ENCODE measurements at places on chromosomes 16 and 17. TPM values are rescaled to one million over a fixed set of nuclear protein-coding genes. Genes with fewer than 3 reads are reported as not detected.

Gene GINS3
- 12.6 TPM for polyA plus RNA-seq

Gene CACNG1
- polyA plus RNA-seq = not detected

Gene RNF227
- polyA plus RNA-seq = 3.2 TPM

Gene DUXB
- not detected for polyA plus RNA-seq

Gene GRIN2A
- polyA plus RNA-seq = 0.44 TPM

Gene KRTAP2-3
- polyA plus RNA-seq = not detected

Gene TAC4
- 0.76 TPM for polyA plus RNA-seq

Gene SALL1
- polyA plus RNA-seq = 0.35 TPM

Gene HOXB6
- 14.3 TPM for polyA plus RNA-seq

Gene TEX19
- 0.07 TPM for polyA plus RNA-seq

Gene SOX8
- 2.5 TPM for polyA plus RNA-seq

Gene TMEM92
- polyA plus RNA-seq = 6.3 TPM

Gene FOXF1
- polyA plus RNA-seq = 37.2 TPM

- DNase-seq = no peak
These were observed 55.0 kb upstream of the RASL10B start for GRCh38 chr17:35676441-35676840.

GRCh38 chr16:68644296-68644695 is 814 bp upstream of the CDH3 start:
- no peak for DNase-seq

GRCh38 chr17:34363183-34363661 is at the start of gene CCL1:
CCL1 (minus strand) TSS chr17:34363233; CDS start chr17:34363161, 72 bp downstream.
- no peak for DNase-seq

- DNase-seq = no peak
These were observed 2.9 kb upstream of the P2RX1 start for GRCh38 chr17:3919123-3919624.

DNA sequence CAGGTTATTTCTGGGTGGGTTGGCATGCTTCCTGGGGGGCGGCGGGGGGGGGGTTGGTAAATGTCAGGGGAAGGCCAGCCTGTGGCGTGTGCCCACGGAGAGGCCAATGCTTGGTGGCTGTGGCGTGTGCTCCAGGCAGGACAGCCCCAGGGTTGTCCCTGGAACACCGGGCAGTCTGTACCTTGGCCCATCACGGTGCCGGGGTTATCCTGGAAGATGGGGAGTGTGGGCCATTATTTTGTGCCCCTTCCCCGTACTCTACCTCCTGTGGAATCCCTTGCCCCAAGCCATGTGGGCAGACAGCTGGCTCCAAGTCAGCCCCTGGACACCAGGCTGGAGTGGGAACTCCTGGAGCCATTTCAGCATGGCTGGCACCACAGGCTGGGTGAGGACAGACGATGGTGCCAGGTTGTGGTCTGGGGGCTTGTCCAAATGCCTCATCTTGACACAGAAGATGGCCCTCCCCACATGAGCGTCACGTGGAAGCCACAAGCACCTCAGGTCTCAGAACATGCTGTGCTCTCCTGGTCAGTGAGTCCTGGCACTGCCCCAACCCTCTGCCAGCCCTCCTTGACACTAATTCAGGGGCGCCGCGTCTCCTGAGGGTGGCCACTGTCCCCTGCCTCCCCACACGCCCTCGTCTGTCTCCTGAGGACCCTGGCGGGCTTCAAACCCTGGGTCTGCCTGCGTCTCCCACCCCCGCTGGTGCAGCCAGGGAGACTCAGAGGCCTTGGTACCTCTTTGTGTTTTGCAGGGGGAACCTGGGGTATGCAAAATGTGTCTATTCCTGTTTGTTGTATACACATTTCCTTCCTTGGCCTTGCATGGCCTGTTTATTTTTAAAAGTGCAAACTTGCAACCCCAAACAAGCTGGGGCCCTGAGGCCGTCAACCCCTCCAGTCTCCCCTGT is 4.3 kb downstream of the SLC16A3 start:
- DNase-seq = no peak

GRCh38 chr16:3654249-3654991 is at the start of gene DNASE1:
DNASE1 (plus strand) TSS chr16:3654691; CDS start chr16:3655374, 683 bp downstream.
- DNase-seq = no peak

DNA sequence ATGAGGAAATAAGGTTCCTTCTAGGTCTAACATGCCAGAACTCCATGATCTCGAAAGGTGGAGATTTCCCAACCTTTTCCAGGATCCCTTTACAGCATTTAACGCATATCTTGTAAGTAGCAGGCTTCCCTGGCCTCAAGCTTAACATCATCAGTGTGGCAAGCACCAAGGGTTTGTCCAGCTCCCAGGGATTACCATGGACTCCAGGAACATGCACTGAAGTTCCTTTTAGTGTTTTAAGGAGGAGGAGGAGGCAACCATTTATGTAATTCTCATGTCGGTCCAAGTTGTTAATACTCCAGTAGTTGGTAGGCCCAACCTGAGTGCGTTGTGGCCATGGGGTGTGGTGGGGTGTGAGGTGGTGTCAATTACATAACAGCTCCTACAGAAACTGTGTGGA is 11.8 kb upstream of the SKAP1 start:
- DNase-seq = no peak

DNA sequence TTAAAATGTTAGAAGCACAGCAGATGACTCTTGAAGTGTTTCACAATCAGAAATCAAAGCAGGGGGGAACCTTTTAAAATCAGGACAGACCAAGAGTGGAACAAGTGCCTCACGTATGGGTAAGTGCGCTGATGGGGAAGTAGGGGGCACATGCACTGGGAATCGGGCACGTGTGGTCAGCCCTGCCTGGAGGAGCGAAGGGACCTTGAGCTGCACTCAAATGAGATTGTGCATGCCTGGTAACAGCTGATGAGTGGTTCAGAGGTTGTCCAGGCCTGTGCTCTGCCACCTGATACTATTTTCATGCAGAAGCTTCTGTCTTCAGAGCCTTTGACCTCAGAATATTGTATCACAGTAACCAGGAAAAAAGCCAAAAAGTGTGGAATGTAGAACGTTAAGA is 13.7 kb upstream of the XYLT2 start:
- no peak for DNase-seq

DNA sequence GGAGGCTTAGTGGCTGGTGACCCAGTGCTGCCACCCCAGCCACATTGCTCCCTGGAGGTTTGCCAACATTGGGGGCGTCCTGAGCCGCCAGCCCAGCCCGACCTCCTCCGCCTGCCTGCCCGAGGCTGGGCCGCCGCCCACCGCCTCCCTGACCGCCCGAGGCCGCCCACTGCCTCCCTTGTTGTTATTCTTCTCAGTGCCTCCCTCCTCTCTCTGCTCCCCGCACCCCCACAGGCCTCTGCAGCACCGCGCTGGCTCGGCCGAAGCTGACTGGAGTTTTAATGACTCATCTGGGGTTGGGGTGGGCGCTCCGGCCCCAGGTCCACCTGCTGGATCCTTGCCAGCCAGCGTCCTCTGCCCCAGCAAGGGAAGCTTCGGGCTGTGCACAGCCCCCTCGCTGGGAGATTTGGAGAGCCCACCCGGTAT is 102.5 kb downstream of the RBFOX3 start:
- DNase-seq = no peak

DNA sequence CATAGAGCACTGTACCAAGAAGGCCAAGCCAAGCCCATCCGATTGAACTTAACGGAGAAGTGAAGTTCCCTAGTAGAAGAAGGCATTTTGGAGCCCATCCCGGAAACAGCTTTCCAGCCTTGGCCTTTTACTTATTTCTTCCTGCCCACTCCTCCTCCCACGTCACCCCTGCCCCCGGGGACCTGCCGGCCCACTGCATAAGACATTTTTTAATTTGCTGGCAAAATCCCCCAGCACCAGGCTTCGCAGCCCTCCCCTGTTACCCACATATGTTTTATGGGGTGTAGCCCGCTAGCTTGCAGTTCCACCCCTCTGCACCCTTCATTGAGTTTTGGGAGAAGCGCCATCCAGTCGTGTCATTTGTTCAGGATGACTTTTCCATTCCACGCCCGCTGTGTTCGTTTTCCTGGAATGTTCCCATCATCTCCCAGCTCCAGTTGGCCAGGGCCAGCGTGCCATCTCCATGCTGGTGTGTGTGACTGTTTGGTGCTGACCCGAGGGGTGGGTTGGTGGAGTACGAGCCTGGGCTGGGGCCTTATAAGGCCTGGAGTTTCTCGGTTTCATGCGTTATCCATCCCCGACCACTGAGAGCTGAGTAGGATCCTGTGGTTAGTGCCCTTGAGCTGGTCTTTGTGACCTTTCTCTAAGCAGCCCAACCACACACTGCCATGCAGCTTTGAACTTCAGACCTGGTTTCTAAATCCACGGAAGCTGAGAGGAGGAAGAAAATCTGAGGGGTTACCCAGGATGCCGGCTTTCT is 20.0 kb upstream of the TBX2 start:
- no peak for DNase-seq

DNA sequence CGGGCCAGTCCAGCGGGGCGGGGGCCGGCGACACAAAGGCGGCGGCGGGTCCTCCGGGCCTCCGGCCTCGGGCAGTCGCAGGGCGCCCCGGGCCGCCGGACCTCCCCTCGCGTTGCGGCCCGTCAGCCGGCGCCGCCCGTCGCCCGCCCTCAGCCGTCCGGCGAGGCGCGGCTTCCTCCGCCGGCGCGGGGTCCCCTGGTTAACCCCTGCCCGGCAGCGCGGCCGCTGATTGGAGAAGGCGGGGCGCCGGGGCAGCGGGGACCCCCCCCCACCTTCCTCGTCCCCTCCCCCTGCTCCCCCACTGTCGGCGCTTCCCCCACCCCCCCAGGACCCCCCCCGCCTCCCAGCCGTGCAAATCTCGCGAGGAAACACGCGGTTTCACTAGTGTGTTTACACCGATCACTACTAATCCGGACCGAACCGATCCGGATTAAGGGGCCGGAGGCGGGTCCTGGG is at the start of gene TLK2:
TSS of gene TLK2 (plus strand) at position 402 of the 456 bp plus-strand sequence. CDS start 2,301 bp downstream, outside the sequence.
- peak; percentile 84 for DNase-seq

DNA sequence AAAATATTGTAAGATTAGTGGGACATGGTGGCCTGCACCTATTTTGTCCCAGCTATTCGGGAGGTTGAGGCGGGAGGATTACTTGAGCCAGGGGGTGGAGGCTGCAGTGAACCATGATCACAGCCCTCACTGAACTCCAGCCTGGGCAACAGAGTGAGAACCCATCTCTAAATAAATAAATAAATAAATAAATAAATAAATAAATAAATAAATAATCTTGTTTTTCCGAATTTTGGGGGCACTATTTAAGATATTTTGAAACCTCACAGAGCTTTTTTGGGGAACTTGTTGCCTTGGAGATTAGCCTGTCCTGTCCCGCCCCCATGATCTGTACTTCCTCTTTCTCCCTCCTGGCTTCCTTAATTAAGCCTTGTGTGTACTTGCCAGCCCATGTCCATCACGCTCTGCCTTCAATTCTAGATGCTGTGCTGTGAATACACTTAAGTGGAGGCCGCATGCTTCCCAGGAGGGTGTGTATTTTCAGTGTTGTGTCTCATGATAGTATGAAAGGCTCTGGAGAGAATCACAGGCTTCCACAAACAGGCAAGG is 4.4 kb downstream of the LGALS9 start:
- peak; percentile 66 for DNase-seq

DNA sequence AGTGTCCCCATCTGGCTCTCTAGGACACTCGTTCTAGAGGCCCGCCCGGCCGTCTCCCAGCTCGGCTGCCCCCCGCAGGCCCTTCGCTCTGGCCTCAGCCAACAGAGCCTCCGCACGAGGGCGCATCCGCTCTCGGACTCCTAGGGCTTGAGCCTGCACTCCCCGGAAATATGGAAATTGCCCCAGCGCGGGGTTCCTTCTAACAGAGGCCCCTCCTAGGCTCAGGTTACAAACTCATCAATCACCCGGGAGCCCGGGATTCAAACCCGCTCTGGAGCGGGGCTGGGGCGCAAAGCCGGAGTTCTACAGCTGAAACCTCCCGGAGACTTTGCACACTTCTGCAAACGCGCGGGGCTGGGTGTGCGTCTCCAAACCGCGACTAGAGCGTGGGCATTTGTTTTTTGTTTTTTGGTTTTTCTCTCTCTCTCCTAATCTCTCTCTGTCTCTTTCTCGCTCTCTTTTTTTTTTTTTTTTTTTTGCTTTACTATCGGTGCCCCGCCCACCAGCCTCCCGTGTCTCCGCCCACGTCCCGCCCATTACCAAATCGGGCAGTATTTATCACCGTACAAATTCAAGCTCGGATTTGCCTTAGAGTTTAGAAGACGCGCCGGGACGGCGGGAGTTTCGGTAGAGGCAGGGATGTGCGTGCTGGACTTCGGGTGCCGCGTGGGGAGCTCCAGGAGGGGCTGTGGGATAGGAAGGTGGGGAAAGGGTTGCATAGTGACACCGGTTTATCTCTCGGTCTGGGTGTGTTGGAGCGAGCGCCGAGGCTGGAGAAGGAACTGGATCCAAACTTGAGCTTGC is 2.4 kb upstream of the FOXL1 start:
- DNase-seq = peak; percentile 84

- peak; percentile 93 for DNase-seq
These were observed 59.5 kb upstream of the GSE1 start for GRCh38 chr16:85553436-85554113.

GRCh38 chr16:52393448-52393847 is 153.5 kb downstream of the TOX3 start:
- DNase-seq = no peak

DNA sequence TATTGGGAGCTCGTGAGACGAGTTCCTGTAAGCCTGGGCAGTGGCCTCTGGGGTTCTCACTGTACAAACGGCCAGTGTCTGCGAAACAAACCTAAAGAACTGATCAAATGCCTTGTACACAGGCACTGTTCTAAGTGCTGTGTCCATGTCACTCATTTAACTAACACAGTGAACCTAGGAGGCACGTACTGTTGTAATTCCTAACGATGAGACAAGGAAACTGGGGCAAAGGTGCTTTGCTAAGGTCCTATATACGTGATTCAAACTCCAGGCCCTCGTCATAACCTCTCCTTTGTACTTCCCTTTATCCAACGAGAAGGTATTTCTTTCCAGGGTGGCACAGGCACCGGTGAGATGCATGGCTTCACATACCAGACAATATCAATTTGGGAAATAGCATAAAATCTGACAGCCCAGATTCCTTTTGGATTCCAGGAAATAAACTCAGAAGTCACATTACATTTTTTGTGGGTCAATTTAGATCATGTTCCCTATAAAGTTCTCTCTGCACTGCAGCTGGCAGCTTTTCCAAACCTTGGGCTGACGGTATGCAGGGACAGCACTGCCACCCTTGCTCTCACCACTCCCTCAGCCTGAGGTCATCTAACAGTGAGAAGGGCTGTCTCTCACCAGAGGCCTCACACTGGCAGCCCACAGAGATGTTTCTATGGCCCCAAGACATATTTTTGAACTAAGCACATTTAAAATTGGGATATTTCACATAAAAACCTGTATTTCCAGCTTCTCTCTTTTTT is 18.3 kb downstream of the GLYR1 start:
- DNase-seq = no peak

GRCh38 chr17:81599719-81600486 is 37.0 kb downstream of the NPLOC4 start:
- no peak for DNase-seq

GRCh38 chr17:44112284-44113280 is 10.9 kb downstream of the HDAC5 start:
- DNase-seq = no peak

DNA sequence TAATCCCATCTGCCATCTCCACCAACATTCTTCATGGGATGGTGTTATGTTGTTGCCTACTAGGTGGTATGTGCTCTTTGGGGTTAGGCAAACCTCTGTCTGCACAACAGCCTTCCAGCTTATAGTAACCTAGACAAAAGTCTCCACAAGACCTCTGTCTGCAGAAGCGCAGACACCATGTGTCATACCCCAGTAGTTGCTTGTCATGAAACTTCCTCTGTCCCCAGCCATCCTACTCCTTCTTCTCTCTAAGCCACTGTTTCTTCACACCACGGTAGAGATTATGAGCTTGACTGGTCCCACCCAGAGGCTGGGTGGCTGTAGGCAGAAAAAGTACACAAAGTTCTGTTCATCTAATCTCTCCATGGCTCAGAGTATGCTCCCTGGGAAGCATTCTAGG is 100.3 kb downstream of the MAF start:
- no peak for DNase-seq

GRCh38 chr17:6085812-6086211 is 15.6 kb downstream of the WSCD1 start:
- DNase-seq = no peak

- DNase-seq = no peak
These were observed 37.7 kb upstream of the DYNLRB2 start for GRCh38 chr16:80503107-80503506.
